ENCODE measurements at places on chromosomes 7 and 10. TPM values are rescaled to one million over a fixed set of nuclear protein-coding genes. Genes with fewer than 3 reads are reported as not detected.

Gene CDHR1
- 0.56 TPM for total RNA-seq

Gene GRK5
- 35.3 TPM for total RNA-seq

Gene PRSS1
- total RNA-seq: 4.3 TPM

Gene CHRM2
- 54.5 TPM for total RNA-seq

Gene NPTX2
- total RNA-seq: 0.44 TPM

Gene CFAP46
- total RNA-seq: 1.5 TPM

Gene PITX3
- 0.66 TPM for total RNA-seq

Gene ANXA8
- total RNA-seq: 0.44 TPM

Gene MDFIC
- 24.1 TPM for total RNA-seq

Gene MACC1
- total RNA-seq: 0.13 TPM

Gene GOLGA7B
- 1.0 TPM for total RNA-seq

Gene ZSCAN21
- 7.7 TPM for total RNA-seq

Gene LBX1
- not detected for total RNA-seq

Gene CAV2
- 265 TPM for total RNA-seq

Gene OR2A12
- not detected for total RNA-seq

GRCh38 chr7:54817152-54817551 is 58.1 kb upstream of the SEC61G start:
- no peak overlapping the region for H3K4me3 ChIP-seq
- H3K27me3 ChIP-seq: no peaks in the 10 kb centered on the region
- H3K27ac ChIP-seq: peak overlapping the region; percentile 32
- no peak for DNase-seq
- H3K4me1 ChIP-seq: peaks cover 20% of the 10 kb centered on the region

GRCh38 chr7:79241288-79242060 is 212.0 kb downstream of the MAGI2 start:
- no peak overlapping the region for H3K27ac ChIP-seq
- H3K27me3 ChIP-seq: no peaks in the 10 kb centered on the region
- H3K36me3 ChIP-seq: no peaks in the 10 kb centered on the region
- H3K4me1 ChIP-seq: no peaks in the 10 kb centered on the region
- H3K4me3 ChIP-seq: no peak overlapping the region

DNA sequence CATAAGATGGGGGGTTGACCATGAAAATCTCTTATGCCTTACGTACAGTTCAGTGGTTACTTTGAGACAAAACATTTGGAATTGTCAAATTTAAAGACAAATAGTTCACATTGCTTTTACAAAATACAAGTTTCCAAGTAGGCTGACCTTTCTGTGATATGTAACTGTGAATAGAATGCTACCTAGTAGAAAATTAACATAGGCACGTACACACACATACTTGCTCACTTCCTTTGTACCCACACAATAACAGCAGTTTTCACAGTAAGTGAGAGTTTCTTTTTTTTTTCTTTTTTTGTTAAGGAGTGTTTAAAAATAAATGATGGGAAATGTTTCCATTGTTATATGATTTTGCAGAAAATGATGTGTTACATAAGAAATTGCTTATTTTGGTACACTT is 53.3 kb upstream of the SP8 start:
- no peak overlapping the region for H3K27ac ChIP-seq
- no peaks in the 10 kb centered on the region for H3K36me3 ChIP-seq
- H3K27me3 ChIP-seq: no peaks in the 10 kb centered on the region

- H3K4me1 ChIP-seq: peaks cover 88% of the 10 kb centered on the region
- H3K27me3 ChIP-seq: no peaks in the 10 kb centered on the region
These were observed 22.1 kb downstream of the GNA12 start for GRCh38 chr7:2821842-2822507.

GRCh38 chr10:26914898-26915297 is 54.1 kb upstream of the ABI1 start:
- no peaks in the 10 kb centered on the region for H3K36me3 ChIP-seq
- H3K4me1 ChIP-seq: no peaks in the 10 kb centered on the region
- no peaks in the 10 kb centered on the region for H3K27me3 ChIP-seq
- H3K4me3 ChIP-seq: no peak overlapping the region
- no peak for DNase-seq

DNA sequence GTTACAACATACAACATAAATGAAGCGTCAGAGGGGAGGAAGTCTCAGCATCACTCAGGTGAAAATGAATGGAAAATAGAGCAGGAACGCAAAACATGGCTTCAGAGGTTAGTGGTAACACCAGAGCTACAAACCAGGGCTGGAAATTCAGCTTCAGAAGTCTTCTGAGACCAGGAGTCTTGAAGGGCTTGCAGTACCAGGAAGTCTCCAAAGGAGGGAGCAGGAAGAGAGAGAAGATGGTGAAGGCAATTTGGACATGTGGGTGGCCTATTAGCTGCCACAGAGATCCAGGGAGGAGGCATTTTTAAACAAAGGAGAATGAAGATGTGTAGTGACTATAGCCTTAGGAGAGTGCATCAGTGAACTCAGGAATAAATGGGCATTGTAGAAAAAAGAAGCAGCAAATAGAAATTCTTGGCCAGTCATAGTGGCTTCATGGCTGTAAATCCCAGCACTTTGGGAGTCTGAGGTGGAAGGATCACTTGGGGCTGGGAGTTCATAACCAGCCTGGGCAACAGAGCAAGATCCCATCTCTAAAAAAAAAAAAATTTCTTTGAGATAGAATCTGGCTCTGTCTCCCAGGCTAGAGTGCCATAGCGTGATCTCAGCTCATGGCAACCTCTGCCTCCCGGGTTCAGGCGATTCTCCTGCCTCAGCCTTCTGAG is 9.3 kb upstream of the TET1 start:
- H3K27ac ChIP-seq: no peak overlapping the region
- no peaks in the 10 kb centered on the region for H3K4me1 ChIP-seq
- H3K36me3 ChIP-seq: no peaks in the 10 kb centered on the region
- DNase-seq: no peak

- peaks cover 99% of the 10 kb centered on the region for H3K36me3 ChIP-seq
- H3K4me1 ChIP-seq: no peaks in the 10 kb centered on the region
- H3K27ac ChIP-seq: no peak overlapping the region
- no peak overlapping the region for H3K4me3 ChIP-seq
- no peak for DNase-seq
These were observed 74.3 kb downstream of the NEBL start for GRCh38 chr10:20822825-20823224.

GRCh38 chr10:86247588-86247987 is 119.0 kb downstream of the GRID1 start:
- no peak for DNase-seq
- no peak overlapping the region for H3K27ac ChIP-seq
- H3K4me1 ChIP-seq: peaks cover 3% of the 10 kb centered on the region
- H3K36me3 ChIP-seq: no peaks in the 10 kb centered on the region

GRCh38 chr7:27601217-27601616 is 61.5 kb downstream of the HIBADH start:
- H3K27ac ChIP-seq: no peak overlapping the region
- no peaks in the 10 kb centered on the region for H3K36me3 ChIP-seq
- no peak for DNase-seq
- H3K4me1 ChIP-seq: no peaks in the 10 kb centered on the region

DNA sequence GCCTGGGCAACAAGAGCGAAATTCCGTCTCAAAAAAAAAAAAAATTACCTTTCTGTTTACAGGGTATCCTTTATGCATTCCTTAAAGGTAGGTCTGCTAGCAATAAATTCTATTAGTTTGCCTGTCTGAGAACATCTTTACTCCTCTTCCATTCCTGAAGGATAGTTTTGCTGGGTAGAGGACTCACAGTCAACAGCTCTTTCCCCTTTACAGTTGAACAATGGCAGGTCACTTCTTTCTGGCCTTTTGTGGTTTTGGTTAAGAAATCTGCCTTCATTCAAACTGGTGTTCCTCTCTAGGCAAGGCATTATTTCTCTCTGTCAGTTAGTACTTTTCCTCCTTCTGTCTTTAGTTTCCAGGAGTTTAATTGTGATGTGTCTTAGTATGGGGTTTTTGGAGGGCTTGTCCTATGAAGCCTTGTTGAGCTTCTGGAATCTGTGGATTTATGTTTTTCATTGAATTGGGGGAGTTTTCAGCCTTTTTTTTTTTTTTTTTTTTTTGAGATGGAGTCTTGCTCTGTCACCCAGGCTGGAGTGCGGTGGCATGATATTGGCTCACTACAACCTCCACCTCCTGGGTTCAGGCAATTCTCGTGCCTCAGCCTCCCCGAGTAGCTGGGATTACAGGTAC is 4.8 kb upstream of the DNAAF5 start:
- H3K4me3 ChIP-seq: no peak overlapping the region
- no peak for DNase-seq
- no peaks in the 10 kb centered on the region for H3K36me3 ChIP-seq
- peaks cover 9% of the 10 kb centered on the region for H3K4me1 ChIP-seq
- H3K27ac ChIP-seq: no peak overlapping the region

- no peaks in the 10 kb centered on the region for H3K4me1 ChIP-seq
- H3K4me3 ChIP-seq: no peak overlapping the region
- no peak overlapping the region for H3K27ac ChIP-seq
- DNase-seq: no peak
These were observed 123.1 kb downstream of the POLR1F start for GRCh38 chr7:19585761-19586160.

DNA sequence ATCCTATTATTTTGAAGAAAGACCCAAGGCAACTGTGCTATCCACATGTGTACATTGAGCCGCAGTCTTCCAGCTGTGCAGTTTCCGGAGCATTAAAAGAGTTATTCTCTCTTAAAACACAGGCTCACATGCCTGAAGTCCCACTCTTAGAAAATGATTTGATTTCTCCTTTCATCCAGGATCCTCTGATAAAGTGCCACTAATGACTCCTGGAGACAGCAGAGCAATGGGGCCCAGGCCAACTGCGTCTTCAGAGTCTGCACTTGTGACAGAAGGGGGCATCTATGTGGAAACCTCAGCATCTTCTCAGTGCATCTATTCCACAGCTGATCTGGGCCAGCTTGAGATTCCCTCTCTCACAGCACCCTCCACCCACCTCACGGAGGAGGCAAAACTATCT is 482.1 kb upstream of the AKR1E2 start:
- peak overlapping the region; percentile 85 for H3K27ac ChIP-seq
- DNase-seq: no peak
- no peak overlapping the region for H3K4me3 ChIP-seq
- peaks cover 31% of the 10 kb centered on the region for H3K4me1 ChIP-seq
- no peaks in the 10 kb centered on the region for H3K36me3 ChIP-seq
- H3K27me3 ChIP-seq: no peaks in the 10 kb centered on the region

GRCh38 chr7:1917221-1918062 is 247.4 kb downstream of the ELFN1 start:
- H3K36me3 ChIP-seq: no peaks in the 10 kb centered on the region
- no peaks in the 10 kb centered on the region for H3K27me3 ChIP-seq
- H3K4me3 ChIP-seq: no peak overlapping the region

- H3K27me3 ChIP-seq: no peaks in the 10 kb centered on the region
- peaks cover 13% of the 10 kb centered on the region for H3K4me1 ChIP-seq
- H3K27ac ChIP-seq: no peak overlapping the region
- H3K4me3 ChIP-seq: no peak overlapping the region
These were observed 162.8 kb upstream of the CSTF2T start for GRCh38 chr10:51862149-51862548.

- DNase-seq: no peak
- H3K27me3 ChIP-seq: no peaks in the 10 kb centered on the region
- no peak overlapping the region for H3K27ac ChIP-seq
- H3K4me1 ChIP-seq: no peaks in the 10 kb centered on the region
- no peak overlapping the region for H3K4me3 ChIP-seq
These were observed 183.7 kb downstream of the TRIL start for GRCh38 chr7:28774261-28774988.

- H3K36me3 ChIP-seq: no peaks in the 10 kb centered on the region
- peaks cover 10% of the 10 kb centered on the region for H3K4me1 ChIP-seq
- DNase-seq: peak; percentile 44
- peak overlapping the region; percentile 78 for H3K27ac ChIP-seq
- peak overlapping the region; percentile 53 for H3K4me3 ChIP-seq
- no peaks in the 10 kb centered on the region for H3K27me3 ChIP-seq
These were observed 2.0 kb downstream of the SRGN start for GRCh38 chr10:69089638-69090599.

- H3K27ac ChIP-seq: no peak overlapping the region
- no peak overlapping the region for H3K4me3 ChIP-seq
- H3K27me3 ChIP-seq: peaks cover 19% of the 10 kb centered on the region
- no peaks in the 10 kb centered on the region for H3K36me3 ChIP-seq
- H3K4me1 ChIP-seq: peaks cover 42% of the 10 kb centered on the region
These were observed 57.2 kb downstream of the CALML3 start for GRCh38 chr10:5581670-5582566.

DNA sequence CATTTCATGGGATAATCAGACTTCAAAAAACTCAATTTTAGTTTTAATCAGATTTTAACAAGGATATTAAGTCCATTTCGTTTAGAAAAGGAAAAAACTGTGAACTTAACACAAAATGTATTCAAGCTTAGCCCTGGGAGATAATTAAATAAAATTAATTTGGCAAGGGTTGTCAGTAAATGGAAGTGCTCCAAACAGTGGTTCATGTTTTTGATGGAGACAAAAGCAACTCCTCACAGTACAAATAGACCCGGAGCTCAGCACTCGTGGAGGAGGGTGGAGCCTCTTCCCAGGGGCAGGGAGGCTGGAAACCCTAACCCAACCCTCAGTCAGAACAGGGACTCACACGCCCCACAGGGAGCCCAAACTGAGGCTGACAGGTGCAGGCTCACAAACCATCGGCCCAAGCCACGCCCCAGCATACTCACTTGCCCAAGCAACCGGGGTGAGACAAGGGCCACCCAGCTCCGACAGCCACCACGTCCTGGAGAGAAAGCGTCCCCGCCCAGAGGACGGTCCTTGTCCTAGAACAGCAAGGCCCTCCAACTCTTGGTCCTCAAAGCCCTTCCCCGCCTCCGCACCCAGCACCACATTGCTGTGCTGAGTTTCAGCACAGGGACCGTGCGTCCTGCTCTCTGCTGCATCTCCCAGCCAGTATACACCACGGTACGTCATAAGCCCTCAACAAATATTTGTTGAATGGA is 39.8 kb downstream of the MAD1L1 start:
- no peak overlapping the region for H3K4me3 ChIP-seq
- H3K27ac ChIP-seq: no peak overlapping the region
- peaks cover 27% of the 10 kb centered on the region for H3K4me1 ChIP-seq
- no peaks in the 10 kb centered on the region for H3K27me3 ChIP-seq
- DNase-seq: no peak
- H3K36me3 ChIP-seq: peaks cover 9% of the 10 kb centered on the region

DNA sequence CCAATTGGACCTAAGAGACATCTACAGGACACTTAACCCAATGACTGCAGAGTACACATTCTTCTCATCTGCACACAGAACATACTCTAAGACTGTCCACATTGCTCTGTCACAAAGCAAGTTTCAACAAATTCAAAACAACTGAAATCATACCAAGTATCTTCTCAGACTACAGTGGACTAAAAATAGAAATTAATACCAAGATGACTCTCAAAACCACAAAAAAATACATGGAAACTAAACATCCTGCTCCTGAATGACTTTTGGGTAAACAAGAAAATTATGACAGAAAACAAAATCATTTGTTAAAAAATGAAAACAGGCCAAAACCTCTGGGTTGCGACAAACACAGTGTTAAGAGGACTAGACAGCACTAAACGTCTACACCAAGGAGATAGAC is 24.5 kb downstream of the SNX13 start:
- H3K27ac ChIP-seq: no peak overlapping the region
- no peaks in the 10 kb centered on the region for H3K36me3 ChIP-seq
- H3K27me3 ChIP-seq: no peaks in the 10 kb centered on the region
- H3K4me1 ChIP-seq: peaks cover 8% of the 10 kb centered on the region
- H3K4me3 ChIP-seq: no peak overlapping the region
